ENCODE measurements at places on chromosomes 5 and 9.

DNA sequence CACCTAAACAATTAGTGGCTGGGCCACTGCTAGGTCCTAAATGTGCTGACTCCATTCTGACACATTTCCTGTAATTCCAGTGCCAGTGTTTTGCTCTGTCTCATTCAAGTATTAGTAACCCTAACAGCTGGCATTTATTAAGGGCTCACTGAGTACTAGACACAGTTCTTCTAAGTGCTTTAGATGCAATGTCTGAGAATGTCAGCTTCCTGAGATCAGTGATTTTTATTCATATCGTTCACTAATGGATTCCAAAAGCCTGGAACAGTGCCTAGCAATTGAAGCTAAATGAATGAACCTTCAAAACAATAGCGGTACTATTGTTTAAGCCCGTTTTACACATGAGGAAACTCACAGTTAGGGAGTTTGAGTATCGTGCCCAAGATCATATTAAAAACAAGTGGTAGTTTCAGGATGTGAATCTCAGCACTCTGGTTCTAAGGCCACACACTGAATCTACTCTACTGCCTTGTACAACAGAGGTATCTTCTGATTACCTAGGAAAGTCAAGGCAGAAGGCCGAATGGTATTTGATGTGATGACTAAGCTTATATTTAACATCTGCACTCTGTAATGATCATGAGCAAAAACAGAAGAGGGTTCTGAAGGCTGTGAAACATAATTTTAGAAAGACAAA, 304.0 kb downstream of the PJA2 start:
- DNase-seq, result no peak

- DNase-seq, result no peak
Observed at GRCh38 chr5:178230879-178231538, 1.6 kb downstream of the PHYKPL start.

GRCh38 chr5:145557345-145557744, 277.8 kb downstream of the PRELID2 start:
- DNase-seq, result no peak

DNA sequence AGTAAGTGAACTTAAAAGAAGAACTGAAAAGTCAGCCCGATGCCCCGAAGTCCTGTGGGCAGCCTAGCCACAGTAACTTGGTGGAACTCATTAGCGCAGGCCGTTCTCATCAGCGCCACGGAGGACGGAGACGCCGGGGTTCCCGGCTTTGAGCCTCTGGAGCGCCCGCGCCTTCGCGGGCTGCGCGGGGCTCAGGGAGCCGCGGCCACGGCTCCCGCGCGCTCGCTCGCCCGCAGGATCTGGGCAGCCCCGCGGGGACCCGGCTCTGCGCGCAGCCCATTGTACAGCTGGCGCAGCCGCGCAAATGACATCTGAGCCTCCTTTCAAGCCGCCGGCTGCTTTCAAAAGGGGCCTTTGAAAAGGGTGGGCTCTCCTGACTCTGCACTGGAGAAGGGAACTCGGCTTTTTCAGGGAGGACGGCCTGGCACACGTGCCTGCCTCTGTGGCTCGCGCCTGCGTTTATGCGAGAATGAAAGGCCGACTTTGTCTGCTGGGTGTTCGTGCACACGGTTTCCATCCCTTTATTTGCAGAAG, 40.7 kb downstream of the TLR4 start:
- DNase-seq, result no peak

GRCh38 chr9:12699529-12699928, 6.3 kb downstream of the TYRP1 start:
- DNase-seq, result no peak

GRCh38 chr5:127732963-127733362, 29.8 kb downstream of the CCDC192 start:
- no peak for DNase-seq

DNA sequence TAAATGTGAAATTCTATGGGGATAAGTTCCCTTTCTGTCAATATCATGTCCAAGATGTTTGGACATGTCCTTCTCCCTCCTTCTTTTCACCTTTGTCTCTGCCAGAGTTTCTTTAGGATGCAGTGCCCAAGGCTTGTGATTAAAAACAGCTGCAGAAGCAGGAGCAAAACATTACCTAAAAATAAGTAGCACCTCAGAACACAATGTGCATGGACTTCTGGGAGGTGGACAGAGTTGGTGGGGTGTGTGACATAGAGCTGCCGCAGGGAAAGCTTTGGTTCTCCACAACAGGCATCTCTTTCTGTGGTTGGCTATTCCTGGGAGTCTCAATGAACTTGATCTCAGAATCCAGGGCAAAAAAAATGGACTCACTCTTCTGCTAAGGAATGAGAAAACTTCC, 97.0 kb downstream of the SEC61B start:
- DNase-seq, result no peak

GRCh38 chr5:167389537-167389936, 901.9 kb upstream of the WWC1 start:
- DNase-seq, result no peak

DNA sequence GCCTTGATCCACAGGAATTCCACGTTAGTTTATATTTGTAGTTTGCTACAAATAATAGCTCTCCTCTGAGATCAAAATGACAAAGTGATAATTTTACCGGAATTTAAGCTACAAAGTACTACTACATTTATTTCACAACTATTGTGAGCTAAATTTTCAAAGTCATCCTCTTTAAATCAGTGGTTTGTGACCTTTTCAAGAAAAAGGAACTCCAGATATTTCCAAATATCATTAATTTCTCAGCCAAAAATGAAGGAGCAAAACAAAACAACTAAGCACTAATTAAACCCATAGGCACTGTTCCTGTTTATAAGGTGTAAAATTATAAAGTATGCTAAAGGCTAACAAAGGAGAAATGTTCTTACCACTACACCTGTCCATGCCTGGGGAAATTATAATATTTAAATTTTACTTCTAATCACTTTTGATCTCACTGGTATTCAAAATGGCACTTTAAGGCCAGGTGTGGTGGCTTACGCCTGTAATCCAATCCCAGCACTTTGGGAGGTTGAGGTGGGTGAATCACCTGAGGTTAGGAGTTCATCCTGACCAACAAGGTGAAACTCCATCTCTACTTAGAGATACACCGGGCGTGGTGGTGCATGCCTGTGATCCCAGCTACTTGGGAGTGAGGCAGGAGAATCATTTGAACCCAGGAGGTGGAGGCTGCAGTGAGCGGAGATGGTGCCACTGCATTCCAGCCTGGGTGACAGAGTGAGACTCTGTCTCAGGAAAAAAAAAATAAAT, 77.5 kb downstream of the CEMIP2 start:
- no peak for DNase-seq

DNA sequence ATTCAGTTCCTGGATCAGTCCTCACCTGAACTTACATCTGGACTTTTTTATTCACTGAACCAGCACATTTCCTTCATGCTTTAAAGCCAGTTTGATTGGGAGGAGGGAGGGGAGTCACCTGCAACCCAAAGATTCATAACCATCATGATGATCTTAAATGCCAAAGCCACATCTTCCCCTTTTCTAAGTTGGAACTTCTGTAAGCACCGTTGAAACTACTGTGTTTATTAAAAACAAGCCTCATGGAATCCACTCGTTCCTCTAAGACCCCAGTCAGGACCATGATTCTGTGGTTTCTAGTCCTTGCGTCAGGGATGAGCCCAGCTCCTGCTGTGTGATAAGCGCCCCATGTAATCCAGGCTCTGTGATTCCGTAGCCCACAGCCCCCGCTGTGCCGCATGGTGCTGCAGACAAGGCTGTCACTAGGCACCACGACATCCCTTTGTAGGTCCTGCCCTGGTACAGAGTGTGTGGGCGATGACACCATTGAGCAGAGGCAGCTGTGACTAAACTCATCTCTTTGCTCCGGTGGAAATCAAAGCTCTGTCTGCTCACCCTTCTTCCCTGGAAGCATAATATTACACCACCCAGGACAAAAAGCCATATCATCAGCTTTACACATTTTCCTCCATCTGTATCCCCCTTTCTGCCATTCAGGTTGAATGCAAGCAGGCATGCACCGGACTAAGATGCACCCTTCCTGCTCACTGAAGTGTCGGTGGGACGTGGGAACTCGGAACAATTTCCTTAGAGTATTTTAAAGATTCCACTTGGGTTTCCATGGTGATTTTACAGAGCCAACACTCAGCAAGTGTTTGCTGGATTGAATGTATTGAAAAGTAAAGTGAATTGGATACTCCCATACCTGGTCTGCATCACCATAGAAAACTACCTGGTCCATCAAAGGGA, 132.0 kb upstream of the FSTL4 start:
- no peak for DNase-seq

DNA sequence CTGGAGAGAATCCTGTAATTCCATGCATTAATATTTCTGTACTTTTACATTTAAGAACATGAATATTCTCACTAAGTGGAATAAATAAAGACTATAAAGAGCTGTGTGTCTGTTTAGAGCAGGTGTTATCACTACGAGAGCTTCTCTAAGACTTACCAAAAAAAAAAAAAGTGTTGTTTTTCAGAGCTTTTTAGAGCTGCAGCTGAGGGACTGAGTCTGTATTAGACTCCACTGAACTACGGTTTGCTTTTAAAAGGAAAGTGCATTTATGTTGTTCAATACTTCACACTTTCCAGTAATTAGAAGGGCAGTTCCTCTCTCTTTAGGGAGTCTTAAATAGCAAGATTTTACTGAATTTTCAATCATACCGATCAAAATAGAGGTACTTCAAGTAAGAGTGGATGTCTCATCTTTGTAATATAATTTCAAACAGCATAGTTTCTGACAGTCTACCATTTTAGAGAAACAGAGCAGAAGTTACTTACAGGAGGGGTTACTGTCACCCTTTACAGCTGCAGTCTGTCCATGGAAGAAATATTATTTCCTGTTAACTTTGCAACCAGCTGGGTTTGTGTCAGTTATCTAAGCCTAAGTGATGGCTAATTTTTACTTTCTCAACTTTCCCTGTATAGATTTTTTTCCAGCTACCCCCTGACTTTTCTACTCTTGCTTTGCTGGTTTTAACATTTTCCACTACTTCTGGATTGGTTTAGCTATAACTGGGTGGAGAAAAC, 2.4 kb downstream of the SYK start:
- no peak for DNase-seq

- DNase-seq, result no peak
Observed at GRCh38 chr5:174723315-174723978, 935 bp upstream of the MSX2 start.

DNA sequence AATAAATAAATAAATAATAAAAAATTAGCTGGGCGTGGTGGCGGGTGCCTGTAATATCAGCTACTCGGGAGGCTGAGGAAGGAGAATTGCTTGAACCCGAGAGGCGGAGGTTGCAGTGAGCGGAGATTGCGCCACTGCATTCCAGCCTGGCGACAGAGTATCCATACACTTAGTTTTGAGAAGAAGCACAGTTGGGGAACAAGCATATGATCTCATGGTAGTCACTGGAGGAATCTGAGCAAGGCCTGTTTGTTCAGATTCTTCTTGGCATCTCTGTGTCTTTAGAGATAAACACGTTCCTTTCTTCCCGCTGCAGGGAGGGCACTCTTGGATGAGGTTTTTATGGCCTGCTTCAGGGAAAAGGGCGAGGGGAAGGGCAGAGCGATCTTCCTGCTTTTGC, 15.6 kb upstream of the DENND1A start:
- DNase-seq, result no peak

- DNase-seq, result no peak
Observed at GRCh38 chr5:102858221-102858620, 103.1 kb downstream of the PAM start.

- DNase-seq, result no peak
Observed at GRCh38 chr5:94614156-94614805, 4.1 kb downstream of the KIAA0825 start.

DNA sequence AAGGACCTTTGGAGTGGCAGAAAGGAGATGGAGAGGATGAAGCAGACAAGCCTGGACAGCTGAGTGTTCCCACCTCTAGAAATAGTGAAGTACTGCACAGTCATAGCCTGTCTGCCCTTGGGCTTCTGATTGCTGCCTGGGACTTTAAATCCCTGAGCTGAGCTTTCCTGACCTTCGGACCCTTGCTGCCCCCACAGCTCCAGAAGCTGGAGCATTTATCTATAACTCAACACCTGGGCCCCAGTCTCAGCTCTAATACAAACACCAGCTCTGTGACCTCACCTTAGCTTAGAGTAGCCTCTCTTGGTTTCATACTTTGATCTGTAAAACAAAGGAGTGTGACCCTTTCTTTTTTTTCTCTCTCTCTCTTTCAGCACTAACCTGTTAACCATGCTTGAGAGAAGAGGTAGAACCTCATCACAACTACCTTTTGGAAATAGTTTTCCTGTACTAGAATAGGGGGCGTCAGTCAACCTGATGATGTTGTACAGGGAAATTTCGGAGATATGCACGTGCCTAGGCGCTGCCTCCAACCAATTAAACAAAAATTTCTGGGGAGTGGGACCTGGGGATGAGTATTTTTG, 25.4 kb upstream of the ELL2 start:
- DNase-seq, result no peak
